Testis (tissue), 5 donors: ENCODE measurements at places on chromosomes 7 and 10. TPM values are rescaled to one million over a fixed set of nuclear protein-coding genes. Genes with fewer than 3 reads are reported as not detected.

DNA sequence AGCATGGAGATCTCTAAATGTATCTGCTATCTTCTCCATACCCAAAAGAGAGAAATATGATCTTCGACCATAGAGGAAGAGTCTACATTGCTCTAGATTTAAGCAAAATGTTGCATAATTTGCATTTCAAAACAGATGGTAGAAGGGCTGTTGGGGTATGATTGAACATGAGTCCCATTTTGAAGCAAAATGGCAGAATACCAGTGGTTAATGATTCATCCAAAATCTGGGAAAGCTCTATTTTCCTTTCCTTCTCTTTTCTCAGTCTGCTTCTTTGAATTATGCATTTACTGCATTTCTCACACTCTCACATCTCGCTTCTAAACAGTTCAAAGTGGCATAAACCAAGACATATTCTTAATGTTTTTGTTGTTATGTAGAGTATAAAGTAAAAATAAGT is 178.5 kb downstream of the MACC1 start:
- no peak overlapping the region for H3K27ac ChIP-seq
- DNase-seq = no peak
- H3K36me3 ChIP-seq = no peaks in the 10 kb centered on the region
- no peaks in the 10 kb centered on the region for H3K4me1 ChIP-seq
- H3K4me3 ChIP-seq = no peak overlapping the region

GRCh38 chr7:118052336-118052735 is 131.6 kb upstream of the LSM8 start:
- H3K27ac ChIP-seq = no peak overlapping the region
- no peaks in the 10 kb centered on the region for H3K36me3 ChIP-seq
- H3K4me3 ChIP-seq = no peak overlapping the region
- no peaks in the 10 kb centered on the region for H3K4me1 ChIP-seq
- H3K27me3 ChIP-seq = no peaks in the 10 kb centered on the region

DNA sequence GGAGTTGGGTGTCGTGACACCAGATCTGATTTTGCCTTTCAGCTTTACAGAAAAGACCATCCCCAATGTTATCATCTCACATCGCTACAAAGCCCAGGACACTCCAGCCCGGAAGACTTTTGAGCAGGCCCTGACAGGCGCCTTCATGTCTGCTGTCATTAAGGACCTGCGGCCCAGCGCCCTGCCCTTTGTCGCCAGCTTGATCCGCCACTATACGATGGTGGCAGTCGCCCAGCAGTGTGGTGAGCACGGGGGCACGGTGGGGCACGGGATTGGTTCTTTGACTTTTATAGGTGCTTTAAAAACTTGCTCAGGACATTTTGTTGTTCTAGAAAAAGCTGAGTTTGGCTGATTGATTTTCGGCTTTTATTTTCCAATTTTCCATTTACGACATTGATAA is 48.8 kb downstream of the TRRAP start:
- H3K27ac ChIP-seq = no peak overlapping the region
- H3K36me3 ChIP-seq = no peaks in the 10 kb centered on the region
- H3K4me1 ChIP-seq = no peaks in the 10 kb centered on the region
- no peak for DNase-seq
- H3K27me3 ChIP-seq = no peaks in the 10 kb centered on the region
- no peak overlapping the region for H3K4me3 ChIP-seq

CDC14C gene
- 3.8 TPM for total RNA-seq

DNA sequence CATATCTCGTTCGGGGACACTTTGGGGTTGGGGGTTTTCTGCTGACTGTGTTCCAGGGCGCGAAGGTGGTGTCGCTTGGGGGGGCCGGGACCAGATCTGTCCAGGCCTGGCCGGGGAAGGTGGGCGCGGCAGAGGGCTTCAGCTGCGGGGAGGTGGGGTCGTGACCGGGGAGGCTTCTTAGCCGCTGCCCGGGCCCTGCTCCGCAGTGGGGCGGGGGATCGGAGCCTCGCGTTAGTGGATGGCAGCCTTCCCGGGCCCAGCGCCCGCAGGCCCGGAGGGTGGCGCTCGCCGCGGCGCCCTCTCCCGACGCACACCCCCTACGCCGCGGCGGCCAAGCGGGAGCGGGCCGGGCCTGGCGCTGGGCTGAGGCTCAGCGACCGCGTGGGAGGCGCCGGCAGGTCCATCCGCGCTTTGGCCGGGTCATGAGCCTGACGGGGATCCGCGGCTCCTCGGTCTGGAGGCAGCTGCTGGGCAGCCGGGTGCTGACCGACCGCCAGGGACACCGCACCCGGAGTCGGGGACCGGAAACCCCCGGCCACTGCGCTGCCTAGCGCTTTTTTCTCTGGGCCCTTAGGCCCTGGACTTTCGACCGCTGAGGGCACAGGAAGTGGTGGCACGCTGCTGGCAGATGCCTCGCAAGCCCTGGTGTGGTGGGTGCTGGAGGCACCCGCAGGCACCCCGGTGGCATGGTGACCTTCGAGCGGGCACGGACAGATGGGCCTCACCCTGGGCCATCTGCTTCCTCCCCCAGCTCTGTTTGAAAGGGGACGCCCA is 1.2 kb downstream of the AGAP3 start:
- H3K4me3 ChIP-seq = peak overlapping the region; percentile 80
- peak overlapping the region; percentile 84 for H3K27ac ChIP-seq
- H3K36me3 ChIP-seq = no peaks in the 10 kb centered on the region
- H3K27me3 ChIP-seq = no peaks in the 10 kb centered on the region

ZDHHC6 gene
- 28.5 TPM for total RNA-seq

DNA sequence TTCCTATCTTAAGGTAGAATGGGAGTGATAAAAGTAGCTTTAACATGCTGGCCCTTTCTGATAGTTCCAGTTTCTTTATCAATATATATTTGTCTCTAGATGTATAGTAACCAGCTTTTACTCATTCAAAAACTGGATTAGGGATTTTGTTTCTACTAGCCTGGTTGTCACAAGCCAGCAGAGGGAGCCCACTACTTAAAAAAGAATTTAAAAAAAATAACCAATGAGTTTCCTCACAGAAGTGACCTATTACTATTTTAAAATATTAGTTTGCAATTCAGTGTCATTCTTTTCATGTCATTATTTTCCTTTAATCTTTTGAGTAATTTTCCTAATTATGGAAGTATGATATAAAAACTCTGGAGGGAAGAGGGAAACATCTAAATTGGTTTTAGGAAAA is 142.1 kb downstream of the PHTF2 start:
- no peaks in the 10 kb centered on the region for H3K27me3 ChIP-seq
- DNase-seq = peak; percentile 52
- no peaks in the 10 kb centered on the region for H3K36me3 ChIP-seq
- no peak overlapping the region for H3K4me3 ChIP-seq
- no peak overlapping the region for H3K27ac ChIP-seq

DNA sequence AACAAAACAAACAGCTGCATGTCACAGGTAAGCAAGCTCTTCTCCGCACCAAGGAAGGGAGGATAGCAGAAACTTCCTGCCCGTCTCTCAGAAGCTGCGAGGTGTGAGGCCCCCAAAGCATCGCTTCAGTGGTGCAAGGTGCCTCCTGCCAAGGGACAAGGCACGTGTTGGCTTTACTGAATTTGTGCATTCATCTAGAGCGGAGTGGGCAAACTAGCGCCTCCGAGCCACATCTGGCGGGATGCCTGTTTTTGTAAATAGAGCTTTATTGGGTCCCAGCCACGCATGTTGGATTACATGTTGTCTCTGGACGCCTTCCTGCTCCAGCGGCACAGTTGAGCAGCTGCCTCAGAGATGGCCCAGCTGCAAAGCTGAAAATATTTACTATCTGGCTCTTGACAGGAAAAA is 27.7 kb downstream of the PHYH start:
- H3K36me3 ChIP-seq = no peaks in the 10 kb centered on the region
- no peaks in the 10 kb centered on the region for H3K4me1 ChIP-seq
- peak; percentile 55 for DNase-seq
- no peak overlapping the region for H3K27ac ChIP-seq
- H3K4me3 ChIP-seq = no peak overlapping the region
